ENCODE measurements at places on chromosomes 12 and 14.

DNA sequence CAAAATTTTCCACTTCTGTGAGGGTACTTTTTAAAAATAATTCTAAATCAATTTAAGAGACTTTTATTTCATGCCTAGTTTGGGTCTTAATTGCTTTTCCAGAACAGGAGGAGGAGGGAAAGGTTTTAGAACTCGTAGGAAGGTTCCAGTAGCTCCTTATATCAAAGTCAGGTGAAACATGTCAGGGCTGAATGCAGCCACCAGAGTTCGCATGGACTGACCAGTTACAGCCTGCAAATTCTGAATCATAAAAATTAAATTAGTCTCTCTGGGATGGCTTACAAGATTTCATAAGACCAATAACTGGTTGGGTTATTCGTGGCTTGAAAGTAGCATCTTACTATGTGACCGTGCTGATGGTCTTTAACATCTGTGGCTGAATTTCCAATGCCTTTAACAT is 397 bp downstream of the BDKRB1 start:
- DNase-seq: no peak

- no peak for DNase-seq
These were observed 17.2 kb upstream of the BDKRB2 start for GRCh38 chr14:96187216-96188031.

GRCh38 chr12:51390457-51390856 is 749 bp downstream of the GALNT6 start:
- no peak for DNase-seq

DNA sequence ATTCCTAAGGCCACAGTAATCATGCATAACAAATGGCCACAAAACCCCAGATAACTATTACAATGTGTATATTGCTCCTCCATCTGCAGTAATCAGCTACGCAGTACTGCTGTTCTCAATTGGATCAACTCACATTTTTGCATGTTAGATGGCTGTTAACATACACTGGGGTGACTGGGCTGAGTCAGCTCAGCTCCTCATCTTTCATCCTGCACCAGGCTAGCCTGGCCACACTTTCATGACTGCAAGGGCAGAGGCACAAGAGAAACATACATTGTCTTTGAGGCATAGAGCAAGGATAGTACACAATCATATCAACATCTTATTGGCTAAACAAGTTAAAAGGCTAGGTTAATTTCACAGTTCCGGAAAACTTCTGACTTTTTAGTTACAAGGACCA is 306.6 kb downstream of the SLC6A15 start:
- no peak for DNase-seq

DNA sequence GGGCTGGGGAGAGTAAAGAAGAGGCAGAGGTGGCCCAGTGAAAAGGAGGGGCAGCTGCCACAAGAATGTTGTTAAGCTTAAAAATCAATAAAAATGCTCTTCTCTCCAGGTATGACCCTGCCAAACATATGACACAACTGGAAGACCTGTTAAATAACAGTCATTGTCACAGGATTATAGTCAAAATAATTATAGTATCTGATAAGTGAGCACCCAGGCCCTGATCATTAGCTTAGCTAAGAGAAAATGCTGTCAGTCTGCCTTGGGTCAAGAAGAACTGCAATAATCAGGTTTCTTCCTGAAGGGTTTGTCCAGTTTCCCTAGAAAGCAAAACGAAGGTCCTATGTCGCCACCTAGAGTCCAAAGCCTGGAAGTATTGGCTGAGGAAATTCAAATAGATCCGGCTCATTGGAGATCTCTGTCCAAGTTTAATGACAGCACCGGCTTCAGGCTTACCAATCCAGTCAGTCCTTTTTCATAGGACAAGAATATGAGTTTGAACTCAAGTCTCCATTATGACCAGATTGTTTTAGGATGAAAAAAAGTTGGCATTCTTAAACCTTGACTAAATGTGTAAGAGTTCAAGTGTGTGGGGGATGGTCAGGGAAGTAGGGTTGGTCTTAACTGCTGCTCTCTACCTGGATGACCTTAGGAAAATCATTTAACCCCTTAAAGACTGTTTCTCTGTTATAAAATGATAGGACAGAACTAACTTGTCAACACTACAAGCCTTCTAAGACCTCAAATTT is 22.5 kb upstream of the NKX2-8 start:
- no peak for DNase-seq

GRCh38 chr12:108040947-108041346 is 88.1 kb upstream of the WSCD2 start:
- no peak for DNase-seq

- no peak for DNase-seq
These were observed 492.1 kb upstream of the TMEM132C start for GRCh38 chr12:127774828-127775227.

- peak; percentile 44 for DNase-seq
These were observed 45.1 kb upstream of the PNMA1 start for GRCh38 chr14:73759183-73759713.

DNA sequence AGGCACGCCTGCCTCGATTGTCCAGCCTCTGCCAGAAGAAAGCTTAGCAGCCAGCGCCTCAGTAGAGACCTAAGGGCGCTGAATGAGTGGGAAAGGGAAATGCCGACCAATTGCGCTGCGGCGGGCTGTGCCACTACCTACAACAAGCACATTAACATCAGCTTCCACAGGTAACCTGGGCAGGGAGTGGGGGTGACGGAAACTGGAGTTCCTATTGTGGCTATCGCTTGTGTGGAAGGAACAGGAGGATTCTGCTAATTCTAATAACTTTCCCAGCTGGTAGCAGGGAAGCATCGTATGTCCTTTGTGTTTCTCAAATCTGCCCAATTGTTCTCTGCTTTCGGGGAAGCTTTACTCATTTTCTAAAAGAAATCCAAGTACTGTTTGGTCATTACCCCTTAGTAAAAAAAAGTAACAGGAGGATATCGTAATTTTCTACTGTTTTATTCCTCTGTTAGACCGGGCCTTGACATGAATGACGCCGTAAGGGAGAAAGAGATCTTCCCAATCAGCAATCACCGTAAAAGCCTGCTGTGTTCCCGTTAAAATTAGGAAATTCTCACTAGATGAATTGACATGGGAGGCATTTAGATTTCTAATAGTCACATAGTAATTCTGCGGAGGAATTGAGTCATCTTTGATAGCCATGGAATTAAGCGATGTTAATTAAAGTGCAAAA is 449 bp downstream of the THAP2 start:
- DNase-seq: no peak

- no peak for DNase-seq
These were observed 253.1 kb upstream of the FKBP4 start for GRCh38 chr12:2541631-2542204.

DNA sequence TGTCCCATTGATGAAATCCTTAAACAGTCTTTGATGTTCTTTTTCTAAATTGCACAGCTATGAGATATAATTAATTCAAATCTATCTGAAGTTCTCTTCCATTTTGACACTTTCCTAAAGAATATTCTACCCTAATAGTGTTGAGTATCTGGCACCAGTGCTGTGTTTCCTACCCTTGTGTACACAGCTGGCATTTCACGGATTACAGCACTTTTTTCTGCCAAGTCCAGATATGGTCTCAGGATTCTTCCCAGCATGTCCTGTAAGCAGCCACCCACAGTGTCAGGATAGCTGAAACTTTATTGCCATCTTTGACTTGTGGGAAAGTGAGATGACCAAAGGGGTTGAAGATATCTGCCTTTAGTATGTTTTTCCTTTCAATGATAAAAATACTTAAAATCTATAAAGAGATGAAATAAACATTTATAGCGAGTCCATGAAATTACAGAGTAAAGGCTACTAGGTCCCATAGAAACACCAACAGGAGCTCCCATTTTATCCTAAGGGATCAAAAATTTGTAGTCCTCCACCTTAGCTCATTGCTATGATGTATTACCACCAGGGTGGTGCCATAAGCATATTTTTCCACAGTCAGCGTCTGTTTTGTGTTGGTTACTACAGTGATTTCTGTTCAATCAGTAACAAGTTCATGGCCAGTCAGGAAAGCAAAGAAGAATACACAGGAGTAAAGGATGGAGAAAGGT is 96.7 kb downstream of the TRHDE start:
- DNase-seq: no peak

GRCh38 chr14:47833011-47833410 is 157.6 kb upstream of the MDGA2 start:
- DNase-seq: no peak

- peak; percentile 33 for DNase-seq
These were observed 54.5 kb downstream of the VCPKMT start for GRCh38 chr14:50061664-50062437.

- no peak for DNase-seq
These were observed 99.4 kb downstream of the NINJ2 start for GRCh38 chr12:563787-564298.

GRCh38 chr12:116262741-116263140 is 14.8 kb downstream of the MED13L start:
- no peak for DNase-seq

DNA sequence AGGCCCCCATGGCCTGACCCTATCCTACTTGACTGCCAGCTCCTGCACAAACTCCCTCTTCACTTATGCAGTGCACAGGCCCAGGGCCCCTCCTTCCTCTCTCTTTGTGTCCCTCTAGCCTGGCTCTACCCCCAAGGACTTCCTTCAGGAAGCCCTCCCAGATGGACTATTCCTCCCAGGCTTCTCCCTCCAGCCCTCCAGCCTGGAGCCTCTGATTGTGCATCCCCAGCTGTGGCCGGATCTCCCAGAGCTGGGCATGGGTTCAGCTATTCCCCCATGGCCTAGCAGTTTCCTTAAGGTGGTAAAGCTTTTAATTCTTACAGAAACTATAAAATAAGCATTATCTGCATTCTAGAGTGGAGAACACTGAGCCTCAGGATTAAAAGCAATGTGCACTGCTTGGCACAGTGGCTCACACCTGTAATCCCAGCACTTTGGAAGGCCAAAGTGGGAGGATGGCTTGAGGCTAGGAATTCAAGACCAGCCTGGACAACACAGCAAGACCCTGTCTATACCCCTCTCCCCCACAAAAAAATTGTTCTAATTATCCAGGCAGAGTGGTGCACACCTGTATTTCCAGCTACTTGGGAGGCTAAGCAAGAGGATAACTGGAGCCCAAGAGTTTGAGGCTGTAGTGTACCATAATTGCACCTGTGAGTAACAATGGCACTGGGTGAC is 16.8 kb upstream of the KRT8 start:
- no peak for DNase-seq

DNA sequence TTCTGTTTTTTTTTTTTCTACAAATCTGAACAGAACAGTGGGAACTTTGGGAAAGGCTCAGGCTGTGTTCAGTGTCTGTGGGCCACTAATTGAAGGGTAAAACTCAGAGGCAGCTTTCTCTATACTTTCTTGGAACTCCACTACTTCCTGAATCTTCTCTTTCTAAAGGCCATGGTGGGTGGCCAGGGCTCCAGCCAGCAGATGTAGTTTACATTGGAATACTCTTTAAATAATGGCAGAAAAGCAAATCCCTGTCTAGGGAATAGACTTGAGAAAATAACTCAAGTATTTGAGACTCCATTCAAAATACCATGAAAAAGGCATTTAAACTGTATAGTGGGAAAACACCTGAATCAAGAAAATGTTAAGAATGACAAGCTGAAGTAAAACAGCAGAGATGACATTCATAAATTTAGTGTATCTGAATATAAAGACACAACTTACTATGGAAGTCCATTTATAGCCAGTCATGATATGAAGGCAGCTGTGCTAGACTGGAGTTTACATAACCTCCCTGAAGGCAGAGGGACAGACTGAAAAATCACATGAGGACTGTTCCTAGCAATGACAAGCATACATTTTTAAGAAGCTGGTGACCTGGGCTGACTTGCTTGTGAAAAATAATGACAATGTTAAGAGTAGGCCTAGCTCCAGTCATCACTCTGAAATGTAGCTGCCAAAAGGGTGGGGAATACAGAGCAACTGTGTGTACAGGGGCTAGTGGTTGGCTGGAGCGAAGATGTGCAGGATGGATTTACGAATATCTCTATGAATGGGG is 168.6 kb downstream of the STXBP6 start:
- no peak for DNase-seq

GRCh38 chr12:31785318-31785717 is 56.5 kb upstream of the AMN1 start:
- DNase-seq: no peak
